ENCODE measurements at places on chromosomes 6 and 20.

GRCh38 chr20:17524560-17524959 lies 6.6 kb downstream of the BFSP1 start:
- DNase-seq = no peak

DNA sequence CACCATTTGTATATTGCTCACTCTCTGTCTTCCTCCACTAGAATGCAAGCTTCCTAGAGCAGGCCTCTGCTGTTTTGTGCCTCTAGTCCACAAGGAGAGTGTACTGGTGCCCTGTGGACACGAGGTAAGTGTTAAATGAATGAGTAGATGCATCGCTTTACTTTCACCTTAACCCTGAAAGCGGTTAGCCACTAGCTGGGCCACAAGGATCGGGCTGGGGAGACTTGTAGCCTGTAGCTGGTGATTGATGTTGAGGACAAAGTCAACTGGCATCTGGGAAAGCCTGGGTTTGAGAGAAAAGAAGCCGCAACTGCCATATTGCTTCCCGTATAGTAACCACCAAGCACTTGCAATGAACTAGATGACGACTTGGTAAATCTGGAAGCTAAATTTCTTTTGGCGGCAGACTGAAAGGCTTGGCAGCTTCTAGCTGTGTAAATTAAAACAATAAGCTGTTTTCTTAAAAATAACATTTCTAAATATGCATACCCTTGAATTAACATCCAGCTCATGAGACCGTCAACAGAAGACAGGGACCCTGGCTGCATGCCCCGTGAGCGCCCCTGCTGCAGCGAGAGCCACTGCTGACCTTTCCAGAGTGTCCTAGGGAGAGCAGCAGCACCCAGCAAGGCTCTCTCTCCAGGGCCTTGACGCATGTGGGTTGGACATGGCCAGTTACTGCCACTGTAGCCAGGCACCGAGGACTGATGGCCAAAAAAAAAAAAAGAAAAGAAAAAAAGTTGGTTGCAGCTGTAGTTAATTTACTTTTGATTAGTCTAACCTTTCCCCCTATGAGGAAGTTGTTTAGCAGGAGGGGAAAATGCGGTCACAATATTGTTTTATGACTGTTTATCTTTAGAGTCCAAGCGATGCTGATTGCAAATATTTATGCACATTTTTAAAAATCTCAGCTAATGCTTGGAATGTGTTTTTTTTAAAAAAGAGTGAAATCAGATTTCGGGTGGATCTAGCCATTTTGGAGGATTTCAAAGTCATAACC lies 315.1 kb downstream of the TFAP2C start:
- DNase-seq = no peak

DNA sequence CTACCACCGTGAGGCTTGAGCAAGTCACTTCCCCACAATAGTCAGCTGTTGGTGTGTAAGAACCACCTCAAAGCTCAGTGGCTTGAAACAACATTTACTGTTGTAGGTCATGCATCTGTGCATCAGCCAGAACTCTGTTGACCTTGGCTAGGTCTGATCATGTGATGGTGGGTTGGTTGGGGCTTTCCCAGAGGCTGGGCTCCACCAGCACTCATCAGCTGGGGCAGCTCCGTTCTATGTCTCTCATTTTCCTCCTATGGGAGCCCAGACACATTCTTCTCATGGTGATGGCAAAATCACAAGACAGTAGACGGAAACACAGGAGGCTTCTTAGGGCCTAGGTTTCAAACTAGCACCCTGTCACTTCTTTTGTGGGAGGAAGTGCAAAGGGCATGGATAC lies 42.8 kb upstream of the PSMF1 start:
- no peak for DNase-seq

- DNase-seq = no peak
Observed at GRCh38 chr6:44671333-44671732, 283.8 kb downstream of the CDC5L start.

DNA sequence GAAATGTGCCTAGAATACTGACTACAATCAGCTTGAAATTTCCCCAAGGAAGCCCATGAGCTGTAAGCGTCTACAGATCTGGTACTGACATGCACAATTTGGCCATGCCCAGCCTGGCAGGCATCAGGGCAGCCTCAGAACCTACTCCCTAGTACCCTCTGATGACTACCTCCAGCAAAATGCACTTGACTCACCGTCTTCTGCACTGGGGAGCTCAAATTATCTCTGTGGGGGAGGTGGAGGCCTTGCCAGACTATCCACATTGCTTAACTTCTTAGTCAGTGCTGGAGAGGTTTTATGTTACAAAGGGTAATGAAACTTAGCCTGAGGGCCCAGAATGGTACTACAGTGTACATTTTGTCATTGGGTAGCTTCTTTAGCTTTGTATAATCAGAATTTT lies 126.0 kb upstream of the ADGRF1 start:
- DNase-seq = no peak

DNA sequence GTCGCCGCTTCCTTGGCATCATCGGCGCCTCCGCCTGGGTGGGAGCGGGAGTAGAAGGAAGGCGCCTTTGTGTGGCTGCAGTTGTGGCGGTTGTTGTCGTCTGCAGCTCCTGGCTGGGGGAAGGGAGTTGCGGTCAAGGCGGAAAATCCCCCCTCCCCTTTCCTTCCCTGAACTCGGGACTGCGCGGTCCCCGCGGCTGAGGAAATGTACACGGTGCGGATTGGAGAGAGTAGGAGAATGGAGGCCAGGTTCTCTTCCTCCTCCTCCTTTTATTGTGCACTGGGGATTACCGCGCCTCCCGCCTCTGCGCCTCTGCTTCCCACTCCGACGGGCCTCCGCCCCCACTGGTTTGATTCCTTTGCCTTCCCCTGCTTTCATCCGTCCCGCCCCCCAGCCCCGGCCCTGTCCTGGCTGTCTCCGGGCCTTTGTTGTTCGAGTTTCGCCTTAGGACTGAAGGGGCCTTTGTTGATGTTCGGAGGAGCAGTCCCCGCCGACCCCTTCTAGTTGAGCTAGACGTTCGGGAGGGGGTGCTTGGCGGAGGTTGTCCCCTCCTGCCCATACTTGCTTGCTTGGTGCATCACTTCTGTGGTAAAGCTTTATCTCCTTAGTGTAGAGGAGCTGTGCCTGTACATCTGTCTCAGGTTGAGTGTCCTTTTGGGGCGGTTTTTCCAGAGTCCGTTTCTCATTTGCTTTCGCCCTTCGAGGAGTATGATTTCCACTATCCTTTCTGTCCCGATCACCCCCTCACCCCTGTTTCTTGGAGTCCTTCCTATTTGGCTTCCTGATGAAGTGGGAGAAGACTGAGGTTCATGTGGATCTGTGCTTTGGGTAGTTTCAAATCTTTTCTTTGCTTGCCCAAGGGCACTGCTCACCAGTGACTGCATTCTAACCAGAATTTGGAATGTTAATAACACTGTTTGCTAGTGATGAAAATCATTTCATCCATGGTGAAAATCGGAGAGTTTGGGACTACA lies 764 bp downstream of the ZNF292 start:
- peak; percentile 44 for DNase-seq

GRCh38 chr6:127111526-127111925 lies 6.9 kb upstream of the RSPO3 start:
- DNase-seq = no peak

DNA sequence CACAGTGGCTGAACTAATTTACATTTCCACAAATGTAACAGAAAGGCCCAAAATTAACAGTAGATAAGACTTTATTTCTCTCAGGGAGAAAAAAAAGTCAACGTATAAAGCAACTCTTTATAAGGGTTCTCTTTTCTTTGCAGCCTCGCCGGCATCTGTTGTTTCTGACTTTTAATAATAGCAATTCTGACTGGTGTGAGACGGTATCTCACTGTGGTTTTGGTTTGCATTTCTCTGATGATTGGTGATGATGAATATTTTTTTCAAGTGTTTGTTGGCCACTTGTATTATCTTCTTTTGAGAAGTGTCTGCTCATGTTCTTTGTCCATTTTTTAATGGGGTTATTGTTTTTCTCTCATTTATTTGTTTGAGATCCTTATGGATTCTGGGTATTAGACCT lies 27.2 kb upstream of the FKBP1A start:
- no peak for DNase-seq
